ENCODE measurements at places on chromosomes 5 and 9. TPM values are rescaled to one million over a fixed set of nuclear protein-coding genes. Genes with fewer than 3 reads are reported as not detected.

Gene SLC36A1
- 14.4 TPM for total RNA-seq

Gene ACTBL2
- not detected for total RNA-seq

- DNase-seq = peak; percentile 41
These were observed 86.1 kb downstream of the ADAMTS2 start for GRCh38 chr5:179258922-179259730.

DNA sequence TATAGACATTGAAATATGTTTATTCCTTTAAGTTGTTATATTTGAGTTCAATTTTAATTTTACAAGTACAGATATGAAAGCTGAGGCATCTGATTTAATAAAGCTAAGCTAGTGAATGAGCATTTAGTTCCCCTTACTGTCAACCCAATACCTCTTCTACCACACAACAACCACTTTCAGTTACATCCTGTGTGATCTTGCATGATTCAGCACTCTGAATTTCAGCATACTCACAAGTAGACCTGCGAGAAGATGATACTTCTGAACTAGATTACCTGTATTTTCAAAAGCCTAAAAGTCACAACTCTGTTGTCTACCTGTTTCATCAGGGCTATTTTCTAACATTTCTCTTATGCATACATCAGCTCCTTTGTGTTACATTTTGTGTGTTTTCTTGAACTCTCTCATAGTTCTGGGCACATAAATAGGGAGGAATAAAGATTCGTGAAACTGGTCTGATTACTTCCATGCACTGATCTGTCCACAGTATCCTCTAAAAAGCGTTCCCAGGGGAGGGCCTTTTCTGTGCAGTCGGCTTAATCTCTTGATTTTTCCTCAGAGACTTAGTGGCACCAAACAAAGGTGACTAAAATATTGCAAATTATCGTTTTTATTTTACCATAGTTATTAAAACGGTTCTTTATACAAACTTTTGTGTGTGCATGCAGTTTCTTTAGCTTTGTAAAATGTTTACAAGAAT lies 2025.5 kb upstream of the NUDT12 start:
- DNase-seq = no peak

DNA sequence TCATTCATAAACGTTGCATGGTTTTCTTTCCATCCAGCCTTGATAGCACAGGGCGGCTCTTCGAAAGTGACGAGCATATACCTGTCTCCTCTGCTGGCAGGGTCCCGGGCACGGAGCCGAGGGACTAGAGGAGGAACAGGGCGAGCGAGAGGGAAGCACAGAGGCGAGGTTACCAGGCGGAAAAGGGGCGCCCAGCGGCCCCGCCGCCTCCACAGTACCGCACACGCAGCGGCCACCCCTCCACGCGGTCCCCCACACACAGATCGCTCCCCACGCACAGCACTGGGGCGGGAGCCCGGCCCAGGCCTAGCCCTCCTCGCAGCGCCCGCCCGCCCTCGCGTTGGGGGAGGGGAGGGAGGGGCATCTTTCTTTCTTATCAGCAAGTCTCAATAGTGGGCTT lies 296.6 kb upstream of the DAB2 start:
- DNase-seq = no peak

All from ureter (tissue), 1 donor.